Prostate gland (tissue), 2 donors: ENCODE measurements at places on chromosomes 1 and 21. TPM values are rescaled to one million over a fixed set of nuclear protein-coding genes. Genes with fewer than 3 reads are reported as not detected.

Gene MEGF6
- total RNA-seq, result 82.5 TPM

Gene VWA1
- total RNA-seq, result 227 TPM

Gene RAB25
- 33.5 TPM for total RNA-seq

Gene SON
- total RNA-seq, result 213 TPM

Gene TRIM63
- not detected for total RNA-seq

Gene TXNIP
- 736 TPM for total RNA-seq

DNA sequence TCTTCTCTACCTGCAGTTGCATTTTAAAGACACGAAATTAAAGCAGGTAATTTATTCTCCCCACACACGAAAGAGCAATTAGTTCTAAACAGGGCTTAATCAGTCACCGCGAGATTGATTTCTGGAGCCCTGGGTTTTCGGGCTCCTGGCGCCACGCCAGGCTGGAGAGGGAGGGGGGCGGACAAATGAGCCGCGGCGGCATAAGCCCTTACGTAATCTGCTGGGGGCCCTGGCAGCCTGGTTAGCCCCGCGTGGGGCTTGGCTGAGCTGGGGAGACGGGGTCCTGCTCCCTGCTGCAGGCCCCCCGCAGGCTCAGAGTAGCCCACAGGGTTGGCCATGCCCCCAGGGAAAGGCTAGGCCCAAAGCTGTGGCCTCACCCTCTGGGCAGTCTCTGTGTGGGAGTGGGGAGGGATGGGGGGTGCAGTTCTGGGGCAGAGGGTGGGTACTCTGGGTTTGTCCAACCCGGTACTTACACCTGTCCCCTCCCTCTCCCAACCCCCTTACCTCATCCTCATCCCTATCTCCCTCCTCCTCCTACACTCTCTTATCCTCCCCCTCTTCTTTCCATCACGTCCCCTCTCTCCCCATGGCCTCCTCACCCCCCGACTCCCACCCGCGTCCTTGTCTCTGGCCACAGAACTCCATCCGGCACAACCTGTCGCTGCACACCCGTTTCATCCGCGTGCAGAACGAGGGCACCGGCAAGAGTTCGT, 19.9 kb downstream of the FOXO6 start:
- no peak for DNase-seq
- peak overlapping the region; percentile 94 for H3K27ac ChIP-seq
- H3K4me3 ChIP-seq, result peak overlapping the region; percentile 57
- H3K36me3 ChIP-seq, result no peaks in the 10 kb centered on the region
- H3K27me3 ChIP-seq, result no peaks in the 10 kb centered on the region

DNA sequence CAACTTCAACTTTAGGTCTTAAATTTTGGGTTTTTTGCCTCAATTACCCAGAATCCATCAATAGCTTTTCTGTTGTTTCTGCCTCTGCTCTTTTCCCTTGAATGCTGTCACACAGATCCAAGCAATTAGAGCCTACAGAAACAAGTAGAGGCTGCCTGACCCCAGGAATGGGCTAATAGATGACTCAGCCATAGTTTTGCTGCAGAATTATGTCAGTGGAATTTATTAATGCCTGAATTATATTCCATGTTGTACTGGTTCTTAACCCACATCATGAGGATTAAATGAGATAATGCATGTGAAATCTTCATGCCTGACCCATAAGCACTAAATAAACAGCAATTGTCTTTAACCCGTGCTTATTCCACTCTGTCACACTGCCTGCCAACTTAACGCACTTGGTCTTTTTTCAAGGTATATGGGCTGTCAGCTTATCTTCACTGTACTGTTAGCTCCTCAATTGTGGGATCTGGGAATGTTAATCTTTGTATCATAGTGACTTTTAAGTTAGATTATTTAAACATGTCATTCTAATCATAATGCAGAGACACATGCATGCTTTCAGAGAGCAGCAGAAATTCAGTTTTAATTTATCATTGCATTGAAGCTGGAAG, 213.3 kb downstream of the ROR1 start:
- no peak for DNase-seq
- no peaks in the 10 kb centered on the region for H3K4me1 ChIP-seq
- H3K27me3 ChIP-seq, result no peaks in the 10 kb centered on the region
- no peak overlapping the region for H3K4me3 ChIP-seq

- H3K27me3 ChIP-seq, result no peaks in the 10 kb centered on the region
- no peaks in the 10 kb centered on the region for H3K4me1 ChIP-seq
- DNase-seq, result no peak
Observed at GRCh38 chr1:2445162-2445822, 30.8 kb upstream of the PLCH2 start.

GRCh38 chr1:169361281-169361680, 6.3 kb downstream of the NME7 start:
- H3K4me3 ChIP-seq, result no peak overlapping the region
- no peak overlapping the region for H3K27ac ChIP-seq
- H3K36me3 ChIP-seq, result no peaks in the 10 kb centered on the region
- H3K27me3 ChIP-seq, result no peaks in the 10 kb centered on the region
- no peaks in the 10 kb centered on the region for H3K4me1 ChIP-seq

GRCh38 chr1:14602136-14602535, 3.7 kb downstream of the KAZN start:
- no peaks in the 10 kb centered on the region for H3K36me3 ChIP-seq
- no peak for DNase-seq
- H3K4me1 ChIP-seq, result peaks cover 6% of the 10 kb centered on the region
- no peak overlapping the region for H3K4me3 ChIP-seq

DNA sequence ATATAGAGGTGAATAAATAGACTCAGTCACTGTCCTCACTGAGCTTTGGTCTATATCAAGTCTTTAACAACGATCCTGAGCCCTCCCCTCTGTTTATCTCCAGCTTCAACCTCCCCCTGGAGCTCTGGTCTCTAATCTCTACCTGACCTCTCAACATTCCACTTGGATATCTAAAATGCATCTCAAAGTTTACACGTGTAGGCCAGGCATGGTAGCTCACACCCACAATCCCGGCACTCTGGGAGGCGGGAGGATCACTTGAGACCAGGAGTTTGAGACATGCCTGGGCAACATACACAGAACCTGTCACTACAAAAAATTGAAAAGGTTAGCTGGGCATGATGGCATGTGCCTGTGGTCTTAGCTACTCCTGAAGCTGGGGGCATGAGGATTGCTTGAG, 53.4 kb downstream of the GADD45A start:
- H3K4me1 ChIP-seq, result peaks cover 4% of the 10 kb centered on the region
- H3K4me3 ChIP-seq, result no peak overlapping the region
- H3K27me3 ChIP-seq, result no peaks in the 10 kb centered on the region
- no peak overlapping the region for H3K27ac ChIP-seq
- no peak for DNase-seq

DNA sequence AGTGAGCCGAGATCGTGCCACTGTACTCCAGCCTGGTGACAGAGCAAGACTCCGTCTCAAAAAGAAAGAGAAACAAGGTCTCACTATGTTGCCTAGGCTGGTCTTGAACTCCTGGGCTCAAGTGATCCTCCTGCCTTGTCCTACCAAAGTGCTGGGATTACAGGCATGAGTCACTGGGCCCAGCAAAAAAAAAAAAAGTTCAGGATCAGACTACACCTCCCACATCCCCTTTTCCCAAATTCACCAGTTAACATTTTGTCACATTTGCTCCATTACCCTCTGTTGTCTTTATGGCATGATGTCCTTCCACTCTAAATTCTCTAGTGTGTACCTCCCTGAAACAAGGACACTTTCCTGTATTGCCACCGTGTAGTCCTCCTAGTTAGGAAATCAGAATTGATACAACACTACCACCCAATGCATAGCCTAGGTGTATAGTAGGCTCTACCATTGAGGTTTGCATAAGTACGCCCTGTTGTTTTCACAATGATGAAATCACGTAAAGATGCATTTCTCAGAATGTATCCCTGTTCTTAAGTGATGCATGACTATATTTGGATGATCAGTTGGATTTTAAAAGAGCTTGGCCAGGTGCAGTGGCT, 10.7 kb downstream of the SPEN start:
- no peaks in the 10 kb centered on the region for H3K27me3 ChIP-seq
- H3K36me3 ChIP-seq, result no peaks in the 10 kb centered on the region
- no peak for DNase-seq
- no peaks in the 10 kb centered on the region for H3K4me1 ChIP-seq

DNA sequence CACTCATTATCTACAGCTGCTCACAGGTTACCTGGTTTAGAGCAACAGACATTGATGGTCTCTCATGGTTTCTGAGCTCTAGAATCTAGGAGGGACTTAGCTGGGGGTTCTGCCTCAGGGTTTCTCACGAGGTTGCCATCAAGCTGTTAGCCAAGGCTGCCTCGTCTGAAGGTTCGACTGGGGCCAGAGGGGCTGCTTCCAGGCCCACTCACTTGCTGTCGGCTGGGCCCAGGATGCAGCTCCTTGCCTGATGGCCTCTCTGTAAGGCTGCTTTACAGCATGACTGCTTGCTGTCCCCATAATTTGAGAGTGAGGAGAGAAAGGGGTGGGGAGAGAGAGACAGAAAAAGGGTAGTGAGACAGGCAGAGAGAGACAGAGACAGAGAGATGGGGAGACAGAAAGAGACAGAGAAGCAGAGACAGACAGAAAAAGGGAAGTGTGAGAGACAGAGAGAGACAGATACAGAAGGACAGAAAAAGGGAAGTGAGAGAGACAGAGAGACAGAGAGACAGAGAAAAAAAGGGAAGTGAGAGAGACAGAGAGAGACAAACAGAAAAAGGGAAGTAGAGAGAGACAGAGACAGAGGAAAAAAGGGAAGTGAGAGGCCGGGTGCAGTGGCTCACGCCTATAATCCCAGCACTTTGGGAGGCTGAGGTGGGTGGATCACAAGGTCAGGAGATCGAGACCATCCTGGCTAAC, 106.8 kb upstream of the C1orf174 start:
- H3K27me3 ChIP-seq, result no peaks in the 10 kb centered on the region
- H3K4me3 ChIP-seq, result no peak overlapping the region
- H3K27ac ChIP-seq, result no peak overlapping the region

DNA sequence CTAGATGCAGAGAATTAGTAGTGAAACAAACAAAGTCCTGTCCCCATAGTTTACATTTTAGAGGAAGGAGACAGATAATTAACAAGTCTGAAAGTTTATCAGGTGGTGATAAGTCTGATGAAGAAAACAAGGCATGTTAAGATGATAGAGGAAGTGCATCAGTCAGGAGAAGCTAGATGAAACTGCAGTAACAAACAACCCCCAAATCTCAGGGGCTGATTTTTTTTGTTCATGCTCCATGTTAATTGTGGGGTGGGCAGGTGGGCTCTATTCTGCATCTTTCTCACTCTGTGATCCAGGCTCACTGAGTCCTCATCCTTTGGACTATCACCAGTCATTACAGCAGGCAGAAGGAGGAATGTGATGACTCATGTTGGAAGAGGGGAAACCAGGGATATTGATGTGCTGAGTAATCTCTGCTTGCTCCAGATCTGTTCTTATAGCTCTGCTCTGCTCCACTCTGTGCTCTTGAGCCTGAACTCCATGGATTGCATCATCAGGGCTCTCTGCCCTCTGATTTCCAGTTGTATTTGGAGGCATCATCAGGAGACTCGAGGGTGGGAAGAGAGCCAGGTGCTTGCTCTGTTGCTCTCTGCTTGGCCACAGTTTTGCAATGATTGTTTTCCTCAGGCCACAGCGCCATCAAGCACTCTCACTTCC, 166.9 kb downstream of the IER5 start:
- no peaks in the 10 kb centered on the region for H3K36me3 ChIP-seq
- H3K27ac ChIP-seq, result no peak overlapping the region
- no peak overlapping the region for H3K4me3 ChIP-seq
- H3K27me3 ChIP-seq, result no peaks in the 10 kb centered on the region
- peaks cover 4% of the 10 kb centered on the region for H3K4me1 ChIP-seq

DNA sequence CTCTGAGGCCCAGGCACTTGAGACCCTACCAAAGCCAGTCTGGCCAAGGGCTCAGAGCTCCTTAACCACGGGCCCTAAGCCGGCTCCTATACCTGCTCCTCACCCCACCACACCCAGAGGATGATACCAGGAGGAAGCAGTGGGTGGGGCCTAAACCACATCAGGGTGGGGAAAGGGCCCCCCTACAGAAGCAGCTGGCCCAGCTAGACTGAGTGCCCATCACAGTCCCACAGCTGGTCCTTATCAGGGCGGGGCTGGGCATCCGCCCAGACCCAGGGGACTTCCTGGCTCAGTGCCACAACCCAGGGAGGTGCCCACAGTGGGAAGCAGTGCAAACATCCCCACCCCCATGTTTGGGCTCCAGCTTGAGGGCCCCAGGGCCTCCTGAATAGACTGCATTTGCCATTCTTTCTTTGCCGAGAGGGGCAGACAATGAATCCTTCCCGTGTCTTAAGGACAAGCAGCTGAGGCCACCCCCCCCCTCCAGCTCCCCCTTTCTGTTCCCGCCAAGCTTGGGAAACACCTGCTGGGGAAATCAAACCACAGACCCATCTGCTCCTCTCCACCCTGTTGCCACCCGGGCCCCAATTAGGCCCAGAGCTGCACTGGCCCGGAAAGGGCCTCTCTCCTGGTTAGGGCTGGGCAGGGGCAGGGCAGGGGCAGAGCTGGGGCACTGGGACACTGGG, 6.2 kb downstream of the E2F2 start:
- H3K27ac ChIP-seq, result no peak overlapping the region
- DNase-seq, result no peak
- no peaks in the 10 kb centered on the region for H3K27me3 ChIP-seq
- H3K4me3 ChIP-seq, result no peak overlapping the region
- H3K36me3 ChIP-seq, result no peaks in the 10 kb centered on the region

DNA sequence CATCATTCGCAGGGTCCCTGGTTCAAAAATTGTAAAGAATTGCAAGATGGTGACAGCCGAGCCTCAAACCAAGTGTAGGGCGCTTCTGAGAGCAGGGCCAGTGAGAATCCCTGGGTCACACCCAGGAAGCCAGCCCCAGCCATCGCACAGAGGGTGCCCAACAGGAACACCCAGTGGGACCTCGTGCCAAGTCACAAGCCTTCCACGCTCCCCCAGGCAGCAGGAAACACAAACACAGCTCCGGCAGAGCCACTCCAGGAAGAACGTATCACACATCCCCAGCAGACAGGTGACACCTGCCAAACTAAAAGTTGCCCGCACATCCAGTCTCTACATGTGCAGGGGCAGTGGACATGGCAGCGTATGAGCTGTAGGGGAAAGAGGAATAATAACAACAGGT, 20.2 kb downstream of the DHRS3 start:
- peak overlapping the region; percentile 89 for H3K27ac ChIP-seq
- H3K36me3 ChIP-seq, result no peaks in the 10 kb centered on the region
- DNase-seq, result peak; percentile 92
